ENCODE measurements at places on chromosomes 4 and X.

GRCh38 chr4:24515698-24516097, 68.7 kb downstream of the DHX15 start:
- DNase-seq, result no peak

DNA sequence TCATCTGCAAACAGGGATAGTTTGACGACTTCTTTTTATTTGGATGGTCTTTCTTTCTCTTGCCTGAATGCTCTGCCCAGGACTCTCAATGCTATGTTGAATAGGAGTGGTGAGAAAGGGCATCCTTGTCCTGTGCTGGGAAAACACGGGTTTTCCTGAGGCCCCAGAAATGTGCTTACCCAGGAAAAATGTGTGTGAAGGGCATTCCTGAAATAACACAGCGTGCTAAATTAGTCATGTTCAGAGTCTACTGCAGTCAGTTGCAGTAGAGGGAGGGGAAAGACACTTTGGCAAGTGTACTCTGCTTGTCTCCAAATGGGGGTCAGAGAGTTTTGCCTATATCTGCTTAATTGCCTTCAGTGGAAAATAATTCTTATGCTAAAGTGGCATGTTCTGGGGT, 153.9 kb downstream of the CCNG2 start:
- no peak for DNase-seq

- no peak for DNase-seq
Measured at GRCh38 chrX:69319376-69319775, 154.1 kb upstream of the PJA1 start.

DNA sequence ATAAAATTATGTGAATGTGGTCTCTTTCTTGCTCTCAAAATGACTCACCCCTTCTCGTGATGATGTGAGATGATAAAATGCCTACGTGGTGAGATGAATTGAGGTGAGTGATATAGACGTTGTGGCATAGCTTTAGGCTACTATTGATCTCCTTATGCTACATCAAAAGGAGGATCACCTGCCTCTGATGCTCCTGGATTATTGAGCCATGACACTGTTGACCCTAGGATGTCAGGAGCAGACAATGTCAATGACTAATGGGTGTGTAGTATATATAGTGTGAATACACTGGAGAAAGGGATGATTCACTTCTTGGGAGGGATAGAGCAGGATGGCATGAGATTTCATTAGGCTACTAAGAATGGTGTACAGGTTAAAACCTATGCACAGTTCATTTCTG, 210.7 kb upstream of the PRPS2 start:
- no peak for DNase-seq

DNA sequence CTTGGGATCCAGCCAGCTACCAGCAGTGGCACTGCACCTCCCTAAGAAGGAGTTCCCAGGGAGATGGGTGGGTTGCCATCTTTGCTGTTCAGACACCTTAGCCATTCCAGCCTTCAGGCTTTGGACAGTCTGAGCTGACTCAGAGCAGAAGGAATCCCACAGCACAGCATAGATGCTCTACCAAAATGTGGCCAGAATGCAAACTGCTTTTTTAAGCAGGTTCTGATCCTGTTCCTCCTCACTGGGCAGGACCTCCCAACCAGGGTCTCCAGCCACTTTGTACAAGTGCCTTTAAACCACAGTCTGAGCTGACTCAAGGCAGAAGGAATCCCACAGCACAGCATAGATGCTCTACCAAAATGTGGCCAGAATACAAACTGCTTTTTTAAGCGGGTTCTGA, 209.0 kb downstream of the NPNT start:
- DNase-seq, result no peak

GRCh38 chr4:129422277-129422676, 326.3 kb downstream of the C4orf33 start:
- no peak for DNase-seq

GRCh38 chrX:130060122-130061069, 49.9 kb downstream of the ELF4 start:
- peak; percentile 77 for DNase-seq

DNA sequence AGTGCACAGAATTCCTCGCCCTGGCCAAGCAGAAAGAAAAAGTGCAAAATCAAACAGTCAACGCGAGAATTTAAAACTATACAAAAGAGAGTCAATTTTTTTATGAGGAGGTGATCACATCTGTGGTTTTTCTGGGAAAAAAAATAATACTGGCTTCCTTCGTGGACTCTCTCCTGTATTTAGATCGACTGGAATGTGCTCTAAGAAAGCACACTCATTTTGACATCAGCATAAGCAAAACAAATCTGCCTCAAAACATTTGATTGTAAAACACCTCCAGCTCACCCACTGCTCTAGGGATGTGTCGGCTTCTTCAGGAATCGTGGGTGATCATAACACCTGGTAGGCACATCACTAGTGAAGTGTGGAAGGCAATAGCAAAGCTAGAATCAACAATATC, 417.4 kb upstream of the FAT1 start:
- no peak for DNase-seq

- no peak for DNase-seq
Measured at GRCh38 chr4:42331040-42331439, 66.2 kb upstream of the SHISA3 start.

- DNase-seq, result no peak
Measured at GRCh38 chr4:119321921-119322687, at the start of gene FABP2. FABP2 (minus strand) TSS chr4:119322138; CDS start chr4:119322102, 36 bp downstream.

DNA sequence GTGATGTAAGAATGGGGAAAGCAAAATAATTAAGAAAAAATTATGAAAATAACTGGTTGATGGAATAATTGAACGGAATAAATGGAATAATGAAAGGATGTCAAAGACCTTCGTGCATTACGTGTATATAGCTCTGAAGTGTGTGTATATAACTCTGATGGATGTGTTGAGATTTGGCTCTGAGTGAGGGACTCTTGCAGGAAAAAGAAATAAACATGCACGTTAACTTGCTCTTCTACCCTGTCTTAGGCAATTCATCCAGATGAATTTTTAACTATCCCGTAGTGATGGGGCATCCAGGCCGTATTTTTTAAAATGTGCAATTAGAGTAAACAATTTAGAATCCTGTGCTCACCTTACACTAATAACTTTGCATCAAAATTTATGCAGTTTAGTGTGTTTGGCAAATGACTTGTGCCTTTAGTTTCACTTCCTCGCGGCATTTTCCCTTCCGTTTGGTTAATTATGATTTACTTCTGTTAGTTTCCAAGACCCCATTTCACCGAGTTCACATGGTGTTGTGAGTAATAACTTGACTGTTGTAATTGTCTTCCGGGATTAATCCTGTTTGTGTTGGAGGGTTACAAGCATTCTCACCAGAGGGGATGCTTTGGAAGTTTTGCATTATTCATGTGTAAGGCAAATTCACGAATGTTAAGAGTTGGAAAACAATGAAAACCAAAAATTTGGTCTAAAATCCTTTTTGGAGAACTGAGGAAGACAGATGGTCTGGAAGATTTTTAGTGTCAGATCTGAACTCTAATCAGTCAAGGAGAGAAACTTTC, 256.5 kb upstream of the FAT1 start:
- no peak for DNase-seq

- no peak for DNase-seq
Measured at GRCh38 chr4:144456196-144456595, 189.8 kb upstream of the HHIP start.

GRCh38 chrX:65862638-65863037, 177.2 kb downstream of the VSIG4 start:
- DNase-seq, result no peak

DNA sequence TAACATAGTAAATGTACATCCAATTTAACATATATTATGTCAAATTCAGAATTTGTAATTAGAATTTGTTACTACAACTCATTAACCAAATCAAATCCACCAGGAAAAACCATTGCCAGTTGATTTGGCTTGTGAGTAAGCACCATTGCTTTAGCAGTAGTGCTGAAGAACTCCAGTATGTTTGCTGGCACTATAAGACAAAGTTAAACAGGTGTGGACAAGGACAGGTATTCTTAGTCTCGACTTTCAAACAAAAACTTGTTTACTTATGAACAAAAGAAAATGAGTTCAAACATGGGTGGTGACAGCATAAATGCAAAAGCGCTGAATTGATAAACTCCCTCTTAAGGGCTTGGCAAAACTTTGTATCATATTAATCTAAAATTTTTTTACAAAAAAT, 1.3 kb upstream of the ADH7 start:
- no peak for DNase-seq

DNA sequence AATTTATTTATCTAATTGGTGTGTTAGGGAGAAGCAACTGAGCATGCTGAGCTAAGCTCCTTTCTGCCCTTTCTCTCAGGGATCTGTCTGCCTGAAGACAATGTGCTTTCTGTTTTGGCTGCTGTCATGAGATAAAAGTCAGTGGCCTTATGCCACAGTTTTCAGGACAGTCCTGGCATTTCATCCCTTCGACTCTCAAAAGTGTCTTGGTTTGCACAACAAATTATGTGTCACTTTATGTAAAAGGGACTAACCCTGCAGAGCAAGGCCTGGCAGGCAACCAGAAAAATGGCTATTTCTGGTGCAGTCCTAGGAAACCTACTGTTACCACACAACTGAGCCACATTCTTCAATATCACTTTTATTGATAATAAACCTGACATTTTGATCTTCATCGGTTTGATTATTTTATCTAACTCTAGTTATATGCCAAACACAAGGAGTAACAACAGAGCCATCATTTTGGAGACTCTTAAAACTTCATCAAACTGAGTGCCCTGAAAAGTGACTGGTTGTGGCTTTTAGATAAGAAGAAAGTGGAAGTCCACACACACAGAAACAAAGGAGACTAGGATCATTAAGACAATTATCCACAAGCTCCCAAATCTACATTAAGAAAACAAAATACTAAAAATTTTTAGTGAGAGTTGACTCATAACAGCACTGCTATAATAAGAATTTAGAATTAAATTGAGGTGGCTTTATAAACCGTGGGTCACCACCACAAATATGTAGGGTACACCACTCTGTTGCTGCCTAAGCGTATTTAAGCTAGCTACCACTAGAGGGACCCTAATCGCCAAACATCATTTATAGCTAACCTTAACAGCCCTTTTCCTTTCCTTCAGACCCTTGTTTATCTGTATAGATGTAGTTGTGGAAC, 95.9 kb upstream of the PTPN13 start:
- no peak for DNase-seq

DNA sequence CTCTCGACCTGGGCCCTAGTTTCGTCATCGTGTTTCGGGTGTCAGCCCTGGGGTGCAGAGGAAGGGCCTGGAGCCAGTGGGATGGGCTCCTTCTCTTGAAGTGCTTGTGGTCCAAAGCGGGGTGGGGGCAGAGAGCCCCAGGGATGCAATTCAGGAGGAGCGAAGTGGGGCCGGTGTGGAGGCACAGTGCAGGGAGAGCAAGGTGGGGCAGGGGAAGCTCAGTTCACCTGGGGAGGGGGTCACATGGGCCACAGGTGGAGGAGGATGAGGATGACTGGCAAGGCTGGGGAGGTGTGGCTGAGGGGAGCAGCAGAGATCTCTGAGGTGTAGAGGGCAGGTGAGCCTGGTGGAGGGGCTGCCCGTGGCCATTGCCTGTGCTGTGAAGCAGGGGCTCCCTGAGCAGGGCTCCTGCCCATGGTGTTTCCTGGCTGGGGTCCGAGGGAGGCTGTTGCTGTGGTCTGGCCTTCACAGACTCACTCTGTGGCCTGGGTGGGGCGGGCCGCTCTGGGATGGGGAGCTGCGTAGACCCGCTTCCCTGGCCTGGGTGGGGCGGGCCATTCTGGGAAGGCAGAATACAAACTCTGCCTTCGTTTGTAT, 6.9 kb downstream of the SORCS2 start:
- no peak for DNase-seq

DNA sequence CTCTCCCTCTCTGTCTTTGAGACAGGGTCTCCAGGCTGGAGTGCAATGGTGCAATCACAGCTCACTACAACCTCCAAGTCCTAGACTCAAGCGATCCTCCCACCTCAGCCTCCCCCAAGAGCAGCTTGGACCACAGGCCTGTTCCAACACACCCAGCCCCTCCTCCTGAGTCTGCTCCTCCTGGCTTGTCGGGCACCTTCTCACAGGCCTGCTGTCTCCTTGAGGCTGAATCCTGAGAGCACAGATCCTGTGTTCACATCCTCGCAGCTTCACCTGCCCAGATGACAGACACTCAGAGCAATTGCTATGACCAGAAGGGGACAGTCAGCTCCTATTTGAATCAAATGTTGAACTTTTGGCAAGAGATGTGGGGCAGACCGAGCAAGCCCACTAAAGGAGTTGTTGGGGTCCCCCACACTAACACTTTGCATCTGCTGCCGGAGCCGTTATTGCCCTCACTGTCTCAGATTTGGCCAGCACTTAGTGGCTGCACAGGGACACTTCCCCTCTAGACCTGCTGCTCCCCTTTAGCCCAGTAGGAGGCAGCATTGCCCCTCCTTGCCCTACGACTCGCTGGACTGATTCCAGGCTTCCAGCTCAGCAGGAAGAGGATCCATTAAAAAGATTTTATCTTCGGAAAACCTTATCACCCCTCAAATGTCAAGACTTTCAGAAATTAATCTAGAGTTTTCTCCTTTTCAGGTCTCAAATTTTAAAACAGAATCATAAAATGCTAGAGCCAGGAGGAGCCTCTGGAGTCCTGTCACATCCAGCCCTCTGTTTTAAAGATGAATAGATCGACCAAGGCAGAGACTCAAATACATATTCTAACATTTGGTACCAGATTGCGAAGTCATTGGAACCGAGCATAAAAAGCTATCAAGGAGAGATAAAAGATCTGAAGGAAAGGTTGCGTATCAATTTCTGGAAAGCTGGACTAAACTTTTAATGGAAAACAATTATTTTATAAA, 113.7 kb downstream of the USP46 start:
- peak; percentile 18 for DNase-seq

DNA sequence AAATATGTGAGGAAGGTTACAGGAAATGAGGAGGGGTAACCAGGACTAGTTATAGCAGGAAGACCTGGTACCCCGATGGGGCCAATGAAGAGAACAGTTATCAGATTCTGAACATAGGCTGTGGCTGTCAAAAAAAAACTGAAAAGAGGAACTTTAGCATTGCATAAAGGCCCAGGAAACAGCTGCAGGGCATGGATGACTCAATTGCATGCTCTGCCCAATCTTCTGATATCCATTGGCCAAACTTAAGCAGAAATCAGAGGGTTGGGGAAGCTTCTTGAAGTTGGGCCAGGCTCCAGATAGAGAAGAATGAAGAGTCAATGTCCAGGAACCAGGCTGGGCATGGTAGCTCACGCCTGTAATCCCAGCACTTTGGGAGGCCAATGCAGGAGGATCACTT, 1222.4 kb upstream of the PRKX start:
- no peak for DNase-seq

- no peak for DNase-seq
Measured at GRCh38 chr4:90030953-90031352, 96.2 kb upstream of the CCSER1 start.

- no peak for DNase-seq
Measured at GRCh38 chr4:159899596-159899995, 796.7 kb downstream of the RAPGEF2 start.

- DNase-seq, result no peak
Measured at GRCh38 chr4:2927016-2927695, 36.0 kb downstream of the NOP14 start.

GRCh38 chrX:112826023-112826422, 14.6 kb downstream of the AMOT start:
- DNase-seq, result no peak

GRCh38 chr4:55249476-55249875, 96.6 kb upstream of the SRD5A3 start:
- DNase-seq, result no peak

Data from stimulated activated CD4-positive, alpha-beta T cell treated with anti-CD3 and anti-CD28 coated beads, Interleukin-15, amount 100 ng/mL, for 1 hour (primary cell).